ENCODE measurements at places on chromosomes 13 and 19.

- DNase-seq = no peak
Measured at GRCh38 chr13:25541434-25542123, 169.8 kb downstream of the ATP8A2 start.

- no peak for DNase-seq
Measured at GRCh38 chr19:30374539-30374864, 2.3 kb downstream of the ZNF536 start.

GRCh38 chr13:110264685-110265275, 42.2 kb downstream of the COL4A1 start:
- no peak for DNase-seq

DNA sequence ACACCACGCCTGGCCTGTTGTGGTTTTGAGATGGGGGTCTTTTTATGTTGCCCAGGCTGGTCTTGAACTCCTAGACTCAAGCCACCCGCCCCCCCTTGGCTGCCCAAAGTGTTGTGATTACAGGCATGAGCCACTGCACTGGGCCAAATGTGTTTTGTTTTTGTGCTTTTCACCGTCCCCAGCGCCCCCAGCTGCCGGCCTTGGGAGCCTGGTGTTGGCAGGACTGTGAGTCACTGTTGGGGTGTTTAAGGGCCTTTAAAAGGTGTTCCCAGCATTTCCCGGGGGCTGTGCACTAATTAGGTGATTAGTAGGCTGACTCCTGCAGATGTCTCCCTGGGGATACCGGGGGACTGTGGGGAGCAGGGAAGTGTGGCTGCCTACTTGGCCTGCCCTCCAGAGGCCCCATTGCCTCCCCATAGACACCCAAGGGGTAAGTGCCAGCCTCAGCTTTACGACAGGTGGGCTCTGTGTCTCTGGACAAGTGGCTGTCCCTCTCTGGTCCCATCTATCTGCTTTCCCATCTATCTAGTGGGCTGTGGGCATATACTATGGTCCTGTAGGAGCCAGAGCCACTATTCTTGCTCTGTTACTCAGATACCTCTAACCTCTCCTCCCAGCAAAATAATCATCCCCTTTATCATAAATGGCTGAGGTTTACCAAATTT, 11.8 kb upstream of the TLE5 start:
- DNase-seq = no peak

DNA sequence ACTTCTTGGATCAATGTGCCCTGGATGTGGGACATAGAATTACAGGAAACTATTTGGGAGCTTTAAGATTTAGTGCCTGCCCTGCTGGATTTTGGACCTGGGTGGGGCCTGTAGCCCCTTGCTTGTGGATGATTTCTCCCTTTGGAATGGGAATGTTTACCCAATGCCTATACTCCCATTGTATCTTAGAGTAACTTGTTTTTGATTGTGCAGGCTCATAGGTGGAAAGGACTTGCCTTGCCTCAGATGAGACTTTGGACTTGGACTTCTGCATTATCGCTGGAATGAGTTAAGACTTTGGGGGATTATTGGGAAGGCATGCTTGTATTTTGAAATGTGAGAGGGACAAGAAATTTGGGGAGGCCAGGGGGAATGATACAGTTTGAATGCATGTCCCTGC, 13.5 kb downstream of the SLC15A1 start:
- no peak for DNase-seq

DNA sequence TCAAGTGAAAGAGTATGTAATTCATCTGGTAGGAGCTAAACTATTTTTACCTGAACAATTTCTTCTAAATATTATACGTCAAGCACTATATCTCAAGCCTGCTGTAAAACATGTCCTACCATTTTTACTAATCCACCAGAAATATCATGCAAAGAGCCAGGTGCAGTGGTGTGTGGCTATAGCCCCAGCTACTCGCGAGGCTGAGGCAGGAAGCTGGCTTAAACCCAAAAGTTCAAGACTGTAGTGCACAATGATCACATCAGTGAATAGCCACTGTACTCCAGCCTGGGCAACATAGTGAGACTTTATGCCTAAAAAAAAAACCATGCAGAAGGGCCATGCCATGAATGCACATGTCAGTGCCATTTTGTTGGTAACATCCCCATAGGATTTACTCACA, 20.7 kb upstream of the CLN5 start:
- DNase-seq = no peak

- DNase-seq = no peak
Measured at GRCh38 chr19:12543855-12544254, 7.4 kb downstream of the ZNF564 start.

DNA sequence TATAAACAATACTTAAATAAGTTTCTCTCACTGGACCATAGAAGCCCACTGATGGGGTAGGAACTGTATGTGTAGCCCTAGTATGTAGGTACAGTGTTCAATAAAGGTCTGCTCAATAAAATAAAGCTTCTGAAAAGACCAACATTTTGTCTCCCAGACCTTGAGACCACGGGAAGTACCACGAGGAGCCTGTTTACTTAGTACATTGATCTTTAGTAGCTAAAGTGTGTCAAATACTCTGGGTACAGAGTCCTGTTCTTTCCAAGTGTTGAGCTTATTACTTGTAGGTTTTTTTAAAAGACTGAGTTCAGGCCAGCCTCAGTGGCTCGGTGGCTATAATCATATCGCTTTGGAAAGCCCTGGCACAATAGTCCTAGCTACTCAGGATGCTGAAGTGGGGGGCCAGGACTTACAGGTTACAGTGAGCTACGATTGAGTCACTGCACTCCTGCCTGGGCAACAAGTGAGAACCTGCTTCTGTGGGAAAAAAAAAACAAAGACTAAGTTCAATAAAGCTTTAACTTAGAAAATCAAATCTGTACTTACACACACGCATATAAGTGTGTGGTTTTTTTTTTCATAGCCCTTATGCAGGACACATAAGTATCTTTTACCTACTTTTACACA, 3.4 kb downstream of the MTRF1 start:
- no peak for DNase-seq

- DNase-seq = no peak
Measured at GRCh38 chr19:52110780-52111179, 15.2 kb upstream of the ZNF841 start.

GRCh38 chr19:1134431-1134830, 30.6 kb downstream of the GPX4 start:
- no peak for DNase-seq

DNA sequence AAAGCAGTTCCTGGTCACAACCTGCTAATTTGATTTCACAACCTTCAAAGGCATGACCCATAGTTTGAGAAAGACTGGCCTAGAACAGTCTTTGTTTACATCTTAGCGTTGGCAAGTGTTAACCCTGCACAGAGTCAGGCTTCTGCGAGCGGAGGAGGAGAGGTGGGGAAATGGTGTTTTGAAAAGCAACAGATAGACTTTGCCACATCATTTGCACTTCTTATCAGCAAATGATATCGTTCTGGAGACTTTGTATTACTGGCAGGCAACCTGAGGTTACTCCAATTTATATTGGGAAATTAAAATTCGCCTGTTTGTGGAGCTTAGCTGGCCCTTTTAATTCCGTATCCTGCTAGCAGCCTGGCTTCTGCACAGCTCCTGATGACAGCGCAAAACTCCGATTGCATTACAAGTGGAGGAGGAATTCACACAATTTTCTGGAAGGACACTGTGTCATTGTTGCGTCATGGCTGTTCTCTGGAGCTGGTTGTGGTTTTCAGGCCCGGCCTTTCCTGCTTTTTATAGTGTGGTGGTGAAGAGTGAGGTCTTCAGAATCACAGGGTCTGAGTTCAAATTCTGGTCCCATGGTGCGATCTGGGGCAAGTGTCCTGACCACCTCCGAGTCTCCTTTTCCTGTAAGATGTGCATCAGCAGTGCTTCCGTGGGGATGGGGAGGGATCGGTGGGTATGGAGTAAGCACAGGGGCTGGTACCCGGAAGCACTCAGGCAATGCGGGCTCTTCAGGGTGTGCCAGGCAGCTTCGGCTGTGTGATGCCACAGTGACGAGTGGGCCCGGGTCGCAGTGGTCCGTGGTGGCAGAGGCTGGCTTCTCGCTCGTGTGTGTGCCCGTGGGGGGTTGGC, 49.1 kb upstream of the EHD2 start:
- no peak for DNase-seq

DNA sequence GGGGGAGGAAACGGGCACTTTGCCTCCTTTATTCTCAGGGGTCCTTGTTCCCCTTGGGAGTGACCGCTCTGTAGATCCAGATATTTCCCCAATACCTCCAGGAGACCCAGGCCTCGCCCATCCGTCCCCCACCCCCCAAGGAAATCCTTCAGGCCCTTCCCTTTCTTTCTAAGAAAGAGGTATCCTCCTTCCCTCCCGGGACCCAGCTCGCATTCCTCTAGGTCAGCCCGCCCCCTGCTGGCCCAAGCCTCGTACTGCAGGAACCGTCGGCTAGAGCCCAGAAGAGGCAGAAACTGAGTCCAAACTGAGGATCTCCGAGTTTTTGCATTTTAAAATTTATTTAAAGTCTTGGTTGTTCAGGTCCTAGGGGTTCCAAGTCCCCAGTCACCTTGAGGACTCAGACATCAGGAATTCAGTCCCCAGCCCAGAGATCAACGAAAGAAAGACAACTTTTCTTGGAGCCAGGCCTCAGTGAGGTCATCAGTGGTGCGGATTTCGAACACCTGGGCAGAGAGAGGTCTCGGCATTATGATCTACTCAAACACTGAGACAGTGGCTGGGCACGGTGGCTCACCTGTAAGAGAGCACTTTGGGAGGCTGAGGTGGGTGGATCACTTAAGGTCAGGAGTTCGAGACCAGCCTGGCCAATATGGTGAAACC, 7.5 kb upstream of the LRFN1 start:
- DNase-seq = peak; percentile 71

GRCh38 chr13:75702476-75702875, 66.3 kb downstream of the LMO7 start:
- DNase-seq = no peak

- DNase-seq = no peak
Measured at GRCh38 chr13:29421118-29421517, 174.4 kb downstream of the SLC7A1 start.

- DNase-seq = no peak
Measured at GRCh38 chr19:3609779-3610719, 3.4 kb upstream of the TBXA2R start.

DNA sequence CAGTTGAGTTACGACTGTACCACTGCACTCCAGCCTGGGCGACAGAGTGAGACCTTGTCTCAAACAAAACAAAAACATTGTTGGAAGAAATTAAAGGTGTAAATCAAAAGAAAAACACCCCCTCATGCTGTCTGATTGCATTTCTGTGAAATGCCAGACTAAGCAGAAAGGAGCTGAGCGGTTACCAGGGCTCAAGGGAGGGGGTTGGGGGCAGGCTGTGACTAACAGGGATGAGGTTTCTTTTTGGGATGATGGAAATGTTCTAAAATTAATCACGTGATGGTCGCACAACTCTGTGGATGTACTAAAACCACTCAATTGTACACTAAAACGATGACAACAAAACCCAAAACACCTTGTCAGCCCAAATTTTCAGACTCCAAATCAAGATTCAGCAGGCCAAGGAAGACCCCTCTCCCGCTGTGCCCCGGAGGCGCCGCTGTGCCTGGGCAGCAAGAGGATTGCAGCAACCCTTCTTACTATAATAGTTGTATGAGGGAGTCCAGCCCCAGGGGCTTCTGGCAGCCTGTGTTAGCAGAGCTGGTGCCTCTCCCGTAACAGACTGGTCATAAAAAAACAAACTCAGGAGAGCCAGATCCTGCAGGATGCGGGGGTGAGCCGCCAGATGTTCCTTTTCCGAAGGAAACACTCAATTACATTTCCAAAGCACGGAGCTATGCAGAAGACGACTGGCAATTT, 20.9 kb downstream of the CAPS start:
- DNase-seq = no peak

- DNase-seq = no peak
Measured at GRCh38 chr13:41722684-41723535, 238.0 kb downstream of the VWA8 start.

DNA sequence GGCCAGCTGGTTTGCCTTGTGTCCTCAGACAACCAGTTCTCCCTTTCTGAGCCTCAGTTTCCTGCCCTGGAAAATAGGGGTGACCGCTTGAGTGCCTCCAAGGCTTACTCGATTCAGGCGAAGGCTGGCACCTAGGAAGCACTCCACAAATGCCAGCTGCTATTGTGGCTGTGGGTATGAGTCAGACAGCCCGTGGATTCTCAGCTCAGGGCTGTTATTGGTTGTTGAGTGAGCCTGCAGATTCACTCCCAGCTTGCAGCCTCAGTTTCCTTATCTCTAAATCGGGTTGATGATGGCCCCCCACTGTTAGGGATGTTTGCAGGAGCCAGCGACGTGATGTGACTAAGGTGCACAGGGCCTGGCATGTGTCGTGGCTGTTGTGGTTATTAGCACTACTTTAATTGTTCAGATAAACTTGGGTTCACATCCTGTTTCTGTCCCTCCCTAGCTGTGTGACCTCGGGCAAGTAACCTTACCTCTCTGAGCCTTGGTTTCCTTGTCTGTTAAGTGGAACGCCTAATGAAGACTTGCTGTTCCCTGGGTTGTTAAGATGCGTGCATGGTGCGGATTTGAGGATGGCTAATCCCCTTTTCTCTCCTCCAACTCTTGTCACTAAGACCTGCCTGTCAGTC, 2.4 kb downstream of the MARK4 start:
- DNase-seq = no peak

- no peak for DNase-seq
Measured at GRCh38 chr19:18009412-18010066, 1.6 kb downstream of the ARRDC2 start.

DNA sequence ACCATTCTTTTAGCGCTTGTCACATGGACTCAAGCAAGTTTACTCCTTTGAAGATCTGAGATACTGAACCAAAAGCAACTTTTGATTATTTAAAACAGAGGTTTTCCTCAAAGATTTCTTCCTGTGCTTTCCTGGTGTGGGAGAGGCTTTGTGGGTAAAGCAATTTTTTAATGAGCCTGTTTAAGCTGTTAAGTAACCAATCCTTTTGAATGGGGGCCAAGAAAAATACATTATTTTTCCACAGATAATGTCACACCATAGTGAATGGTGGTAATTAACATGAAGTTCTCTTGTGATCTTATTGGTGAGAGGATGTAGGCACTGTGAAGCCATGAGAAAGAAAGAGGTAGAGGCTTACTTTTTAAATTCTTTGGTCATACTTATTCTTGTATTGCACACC, 55.8 kb upstream of the OBI1 start:
- DNase-seq = no peak

DNA sequence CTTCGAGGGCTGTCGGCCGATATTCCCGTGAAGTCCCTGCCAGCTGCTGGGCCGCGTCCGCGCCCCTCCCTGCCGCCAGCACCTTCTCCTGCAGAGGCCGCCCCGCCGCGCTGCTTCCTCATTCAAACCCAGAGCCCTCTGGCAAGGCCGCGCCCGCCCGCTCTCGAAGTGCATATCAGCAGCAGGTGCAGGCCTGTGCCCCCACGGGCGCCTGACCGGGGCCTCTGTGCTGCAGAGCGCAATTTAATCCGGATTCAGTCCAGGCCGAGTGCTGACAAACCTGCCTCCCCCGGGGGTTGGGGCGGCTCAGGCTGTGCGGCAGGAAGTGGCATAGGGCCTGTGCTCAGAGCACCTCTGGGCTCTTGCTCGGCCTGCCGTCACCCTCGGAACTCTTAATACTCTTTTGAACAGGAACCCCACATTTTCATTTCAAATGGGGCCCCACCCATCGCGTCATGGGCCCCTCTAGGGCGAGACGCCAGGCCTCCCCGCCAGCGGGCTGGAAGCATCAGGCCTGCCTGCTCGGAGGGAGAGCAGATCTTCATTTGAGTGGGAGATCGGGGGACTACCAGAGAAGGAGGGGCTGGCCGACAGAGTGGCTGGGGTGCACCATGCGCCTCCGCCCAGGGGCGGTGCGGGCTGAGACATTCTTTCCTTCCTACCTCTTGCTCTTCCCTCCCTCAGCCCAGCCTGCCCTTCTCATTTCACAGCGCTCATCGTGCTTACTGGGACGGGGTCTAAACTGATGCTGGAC, 125.7 kb downstream of the TNFRSF19 start:
- peak; percentile 48 for DNase-seq
